ENCODE measurements at places on chromosomes 5 and 9.
A peak's percentile ranks its signal among the peaks of the same experiment; 100 is the strongest.

GRCh38 chr9:17219261-17219660, 84.4 kb downstream of the CNTLN start:
- peak; percentile 18 for DNase-seq

DNA sequence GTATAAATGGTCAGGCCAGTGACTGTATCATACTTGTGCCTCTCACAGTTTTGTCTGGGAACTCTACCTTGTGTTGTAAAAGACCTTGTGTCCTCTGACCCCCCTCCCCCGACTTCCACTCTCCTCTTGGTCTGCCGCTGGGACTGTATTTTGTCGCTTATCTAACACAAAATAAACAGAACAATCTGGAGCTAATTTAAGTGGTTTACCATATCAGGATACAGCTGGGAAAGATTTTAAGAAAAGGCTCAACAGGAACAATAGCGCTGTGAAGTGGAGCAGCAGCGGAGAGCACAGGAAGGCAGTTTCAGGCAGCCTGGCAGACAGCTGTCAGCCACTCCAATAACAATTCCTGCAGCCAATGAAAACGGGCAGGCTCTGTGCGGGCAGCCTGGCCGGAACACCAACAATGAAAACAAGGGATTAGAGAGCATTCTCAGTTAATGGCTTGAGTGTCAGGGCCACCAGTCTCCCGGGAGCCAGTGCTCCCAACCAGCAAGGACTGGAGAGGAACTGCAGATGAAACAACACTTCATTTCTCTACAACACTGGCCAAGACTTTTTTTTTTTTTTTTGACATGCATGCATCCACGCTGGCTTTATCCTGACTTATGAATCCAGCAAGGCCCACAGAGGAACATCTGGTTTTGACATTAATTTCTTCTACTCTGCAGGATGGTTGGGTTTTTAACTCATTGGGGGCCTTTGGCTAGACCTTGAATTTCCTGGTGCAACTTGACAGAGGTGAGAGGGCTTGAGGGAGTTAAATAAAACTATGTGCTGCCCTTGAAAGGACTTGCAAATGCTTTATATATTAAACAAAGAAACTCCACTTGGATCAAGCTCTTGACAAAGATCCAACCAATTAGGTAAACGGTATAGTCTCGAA, 76.7 kb downstream of the ARSB start:
- no peak for DNase-seq

DNA sequence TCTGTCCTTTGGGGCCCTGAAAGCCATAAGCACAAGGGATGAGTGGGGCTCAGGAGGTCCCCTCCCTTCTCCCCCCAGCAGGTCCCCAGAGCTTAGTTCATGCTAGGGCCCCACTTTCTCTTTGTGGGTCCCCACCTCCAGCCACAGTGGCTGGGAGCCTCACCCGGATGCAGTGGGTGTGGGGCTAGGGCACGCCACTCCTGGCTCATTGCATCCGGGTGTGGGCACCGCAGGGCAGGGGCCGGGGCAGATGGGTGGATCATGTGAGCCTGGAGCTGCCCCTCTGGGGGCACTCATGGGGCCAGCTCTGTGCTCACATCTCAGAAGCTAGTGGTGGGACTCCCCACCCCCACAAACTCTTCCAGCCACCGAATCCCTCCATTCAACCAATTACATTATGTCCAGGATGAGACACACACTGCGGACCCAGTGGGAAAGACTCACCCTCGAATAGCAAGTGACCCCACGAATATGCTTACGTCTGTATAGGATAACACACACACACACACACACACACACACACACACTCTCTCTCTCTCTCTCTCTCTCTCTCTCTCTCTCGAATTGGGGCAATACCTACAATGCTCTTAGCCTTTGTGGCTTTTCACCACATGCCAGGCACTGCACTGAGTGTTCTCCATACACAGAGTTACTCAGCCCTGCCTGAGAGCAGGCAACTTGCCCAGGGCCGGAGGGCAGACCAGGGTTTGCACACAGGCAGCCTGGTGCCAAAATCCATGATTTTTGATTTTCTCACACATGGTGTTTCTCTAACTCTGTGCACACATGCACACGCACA, 16.8 kb upstream of the PHYKPL start:
- peak; percentile 93 for DNase-seq

DNA sequence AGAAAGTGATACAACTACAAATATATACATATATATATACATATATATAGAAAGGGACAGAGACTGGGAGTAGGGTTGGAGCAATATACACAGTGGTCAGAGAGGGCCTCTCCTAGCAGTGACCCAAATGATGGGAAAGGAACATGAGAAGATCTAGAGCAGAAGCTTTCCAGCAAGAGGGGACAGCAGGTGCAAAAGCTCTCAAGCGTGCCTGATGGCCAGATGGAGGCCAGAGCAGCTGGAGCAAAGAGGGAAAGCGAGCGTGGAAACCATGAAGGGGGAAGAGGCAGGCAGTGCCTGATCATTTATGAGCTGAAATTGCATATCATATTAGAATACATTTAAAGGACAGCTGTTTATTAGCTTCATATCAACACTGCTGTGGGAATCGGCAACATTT, 7.6 kb upstream of the GRPEL2 start:
- DNase-seq = no peak

DNA sequence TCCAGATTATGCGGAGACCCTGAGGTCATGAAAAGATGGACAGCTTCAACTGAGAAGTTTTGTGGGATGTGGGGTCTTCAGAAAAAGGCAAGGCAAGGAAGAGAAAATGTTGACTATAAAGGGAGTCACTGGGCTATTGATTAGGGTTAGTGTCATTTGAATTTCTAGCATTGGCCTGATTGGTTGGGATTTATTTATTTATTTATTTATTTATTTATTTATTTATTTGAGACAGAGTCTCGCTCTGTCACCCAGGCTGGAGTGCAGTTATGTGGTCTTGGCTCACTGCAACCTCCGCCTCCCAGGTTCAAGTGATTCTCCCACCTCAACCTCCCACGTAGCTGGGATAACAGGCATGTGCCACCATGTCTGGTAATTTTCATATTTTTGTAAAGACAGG, 279.7 kb downstream of the NTRK2 start:
- no peak for DNase-seq

- DNase-seq = no peak
Observed at GRCh38 chr5:149680810-149681221, 49.3 kb upstream of the PPARGC1B start.

DNA sequence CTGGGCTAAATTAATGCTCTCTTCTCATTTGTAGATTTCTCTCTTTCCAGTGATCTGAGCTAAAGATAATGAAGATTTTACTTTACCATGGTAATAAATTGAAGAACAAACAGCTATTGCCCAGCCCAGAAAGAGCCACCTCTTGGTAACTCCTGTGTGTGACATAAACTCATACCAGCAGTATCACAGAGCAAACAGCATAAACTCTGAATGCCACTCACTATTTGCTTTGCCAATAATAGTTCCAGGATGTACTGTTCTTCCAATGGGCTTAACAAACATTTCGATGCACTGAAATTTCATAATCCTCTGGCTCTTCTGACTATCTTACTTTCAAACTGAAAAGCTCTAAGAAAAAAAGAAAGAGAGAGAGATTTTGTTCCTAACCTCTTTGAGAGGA, 69.8 kb upstream of the RASEF start:
- no peak for DNase-seq

GRCh38 chr9:109254317-109254716, 66.5 kb downstream of the EPB41L4B start:
- peak; percentile 74 for DNase-seq

GRCh38 chr5:123671042-123671441, 159.1 kb downstream of the CSNK1G3 start:
- DNase-seq = peak; percentile 75

- no peak for DNase-seq
Observed at GRCh38 chr5:178143246-178143645, 10.4 kb downstream of the NHP2 start.

DNA sequence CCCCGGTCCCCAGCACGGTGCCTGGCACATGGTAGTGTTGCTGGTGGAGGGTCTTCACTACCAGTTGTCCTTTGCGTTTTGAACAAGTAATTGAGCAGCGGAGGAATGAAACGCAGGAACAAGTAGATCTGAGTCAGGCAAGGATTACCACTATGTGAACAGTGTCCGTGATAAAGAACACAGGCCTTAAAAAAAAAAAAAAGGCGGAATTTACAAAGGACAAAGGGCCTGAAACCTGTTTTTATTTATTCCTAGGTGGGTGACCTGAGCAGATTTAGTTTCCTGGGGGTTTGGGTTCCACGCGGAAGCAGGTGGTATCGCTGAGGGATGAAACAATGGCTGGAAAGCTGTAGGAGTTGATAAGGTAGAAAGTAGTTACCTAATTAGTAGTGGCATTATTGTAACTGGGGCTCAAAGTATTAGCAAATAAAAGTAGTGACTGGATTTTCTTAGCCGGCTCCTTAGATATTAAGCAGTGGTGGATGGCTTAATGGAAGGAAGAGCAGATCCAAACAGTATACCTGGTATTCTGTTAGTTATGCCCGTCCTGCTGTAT, 1.1 kb downstream of the RUSC2 start:
- peak; percentile 46 for DNase-seq

DNA sequence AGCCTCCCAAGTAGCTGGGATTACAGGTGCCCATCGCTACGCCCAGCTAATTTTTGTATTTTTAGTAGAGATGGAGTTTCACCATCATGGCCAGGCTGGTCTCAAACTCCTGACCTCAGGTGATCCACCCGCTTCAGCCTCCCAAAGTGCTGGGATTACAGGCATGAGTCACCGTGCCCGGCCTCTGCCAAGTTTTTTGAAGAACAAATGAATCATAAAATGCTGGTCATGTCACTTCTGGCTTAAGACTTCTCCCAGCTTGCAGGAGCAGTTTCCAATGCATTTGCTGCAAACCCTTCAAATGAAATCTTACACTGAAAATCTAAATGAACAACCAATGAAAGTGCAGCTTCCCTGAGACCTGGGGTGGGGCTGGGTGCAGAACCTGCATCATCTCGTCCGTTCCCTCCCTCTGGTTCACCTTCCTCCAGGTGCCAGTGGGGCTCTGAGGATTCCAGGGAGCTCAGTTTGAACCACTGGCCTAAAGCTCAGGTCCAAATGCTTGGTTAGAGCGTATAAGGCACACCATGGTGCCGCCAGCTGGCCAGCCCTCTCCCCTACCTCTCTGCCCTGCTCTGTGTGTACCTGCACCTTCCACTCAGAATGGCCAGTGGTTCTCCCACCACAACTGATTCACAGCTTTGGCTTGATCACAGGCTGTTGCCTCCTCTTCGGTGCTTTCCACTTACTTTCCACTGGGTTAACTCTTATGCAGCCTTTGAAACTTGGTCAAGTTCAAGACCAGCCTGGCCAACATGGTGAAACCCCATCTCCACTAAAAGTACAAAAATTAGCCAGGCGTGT, 39.8 kb upstream of the FUBP3 start:
- peak; percentile 94 for DNase-seq

DNA sequence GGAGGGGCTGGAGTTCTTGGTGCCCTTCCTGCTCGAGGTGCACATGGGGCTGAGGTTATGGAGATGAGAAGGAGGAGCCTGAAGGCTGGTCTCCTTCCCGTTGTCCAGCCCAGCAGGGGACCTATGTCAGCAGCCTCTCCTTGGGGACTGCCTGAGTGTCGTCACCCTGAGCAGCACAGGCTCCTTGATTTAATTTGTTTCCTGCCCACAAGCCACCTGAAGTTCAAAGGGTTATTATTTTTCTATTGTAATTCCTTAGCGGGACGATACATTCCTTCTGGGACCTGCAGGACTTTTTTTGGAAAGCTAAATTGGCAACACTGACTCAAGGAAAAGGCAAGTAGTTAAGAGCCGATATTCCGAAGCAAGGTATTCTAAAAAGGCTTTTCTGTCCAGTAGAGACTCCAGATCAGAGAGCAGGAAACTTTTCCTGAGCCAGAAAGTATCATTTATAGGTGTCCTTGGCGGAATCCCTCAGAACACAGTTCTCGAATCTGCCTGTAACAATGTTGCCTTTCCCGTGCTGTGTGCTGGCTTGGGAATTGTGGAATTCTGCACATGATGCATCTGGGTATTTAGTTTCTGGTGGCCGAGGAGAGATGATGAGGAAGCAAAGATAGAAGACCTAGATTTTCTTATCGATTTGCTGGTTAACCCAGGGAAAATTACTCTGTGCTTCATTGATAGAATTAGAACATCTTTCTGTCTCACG, 55.4 kb downstream of the ARHGAP26 start:
- no peak for DNase-seq

DNA sequence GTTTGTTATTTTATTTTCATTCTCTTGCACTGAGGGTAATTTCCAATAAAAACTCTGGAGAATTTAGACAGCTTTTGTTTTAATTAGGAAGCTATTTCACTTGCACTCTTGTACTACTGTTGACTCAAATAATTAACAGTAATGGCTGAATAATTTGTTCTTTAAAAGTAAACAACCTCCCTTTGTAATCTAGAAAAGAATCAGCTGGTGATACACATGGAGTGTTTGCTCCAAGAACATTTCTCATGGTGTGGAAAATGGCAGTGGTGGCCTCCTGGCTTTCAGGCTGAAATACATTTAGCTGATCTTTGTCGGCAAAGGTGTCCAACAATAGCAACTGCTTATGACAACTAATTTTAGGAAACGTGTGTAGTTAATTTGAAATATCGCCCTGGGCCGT, 129.4 kb downstream of the C9orf152 start:
- DNase-seq = no peak

GRCh38 chr5:38641003-38641402, 84.6 kb upstream of the LIFR start:
- no peak for DNase-seq

DNA sequence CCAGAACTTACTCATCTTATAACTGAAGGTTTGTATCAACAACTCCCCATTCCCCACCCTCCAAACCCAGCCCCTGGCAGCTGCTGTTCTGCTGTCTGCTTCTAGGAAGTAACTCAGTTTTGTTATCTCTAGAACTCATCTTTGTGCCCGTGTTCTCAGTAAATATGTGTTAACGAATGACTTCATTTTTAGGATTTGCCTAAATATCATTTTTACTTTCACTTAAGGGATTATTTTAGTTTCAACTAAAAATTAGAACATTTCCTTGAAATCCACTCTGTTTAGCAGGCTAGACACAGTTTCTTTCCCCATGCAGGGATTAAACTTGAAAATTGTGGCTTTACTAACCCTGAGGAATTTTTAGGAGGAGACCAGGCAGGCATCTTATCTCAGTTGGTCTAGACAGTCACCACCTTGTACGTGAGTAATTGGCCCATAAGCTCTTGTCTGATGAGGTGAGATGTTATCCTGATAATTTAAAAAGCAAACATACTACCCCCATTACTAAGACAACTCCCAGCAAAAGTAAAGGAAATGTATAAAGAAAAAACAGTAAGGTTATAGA, 68.2 kb upstream of the TNFAIP8 start:
- DNase-seq = peak; percentile 22

DNA sequence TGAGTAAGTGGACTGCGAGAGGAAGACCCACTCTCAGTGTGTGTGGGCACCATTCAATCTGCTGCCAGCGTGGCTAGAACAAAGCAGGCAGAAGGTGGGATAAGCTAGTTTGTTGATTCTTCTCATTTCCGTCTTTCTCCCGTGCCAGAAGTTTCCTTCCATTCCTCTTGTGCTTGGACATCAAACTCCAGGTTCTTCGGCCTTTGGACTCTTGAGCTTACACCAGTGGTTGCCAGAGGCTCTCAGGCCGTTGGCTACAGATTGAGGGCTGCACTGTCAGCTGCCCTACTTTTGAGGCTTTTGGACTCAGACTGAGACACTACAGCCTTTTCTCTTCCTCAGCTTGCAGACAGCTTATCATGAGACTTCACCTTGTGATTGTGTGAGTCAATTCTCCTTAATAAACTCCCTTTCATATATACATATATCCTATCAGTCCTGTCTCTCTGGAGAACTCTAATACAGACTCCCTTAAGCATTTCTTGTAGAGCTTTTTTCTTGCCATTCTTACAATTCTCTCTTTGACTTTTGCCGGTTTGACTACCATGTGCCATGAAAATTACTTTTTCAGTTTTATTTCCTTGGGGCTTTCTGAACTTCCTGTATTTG, 494.9 kb downstream of the PRR16 start:
- DNase-seq = no peak

Data from MCF 10A (cell line).